ENCODE measurements at places on chromosomes 5 and 9. TPM values are rescaled to one million over a fixed set of nuclear protein-coding genes. Genes with fewer than 3 reads are reported as not detected.

DNA sequence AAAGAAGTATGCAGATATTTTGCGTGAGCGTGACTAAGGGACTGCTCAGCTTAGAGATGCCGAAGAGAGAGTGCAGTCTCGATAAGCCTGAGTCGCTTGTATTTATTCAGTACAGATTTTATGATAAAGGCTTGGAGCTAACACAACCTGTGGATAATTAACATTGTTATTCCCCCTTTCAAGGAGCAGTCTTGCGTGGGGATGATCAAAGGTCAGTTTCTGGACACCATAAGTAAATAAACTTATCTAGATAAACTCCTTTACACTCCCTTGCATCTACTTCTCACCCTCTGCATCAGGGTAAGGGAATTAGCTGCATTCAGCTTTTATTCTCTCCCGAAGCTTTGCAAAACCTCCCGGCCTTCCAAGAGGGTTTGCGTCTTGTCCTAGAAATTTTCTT is 357.8 kb upstream of the ST8SIA4 start:
- no peak for DNase-seq

DNA sequence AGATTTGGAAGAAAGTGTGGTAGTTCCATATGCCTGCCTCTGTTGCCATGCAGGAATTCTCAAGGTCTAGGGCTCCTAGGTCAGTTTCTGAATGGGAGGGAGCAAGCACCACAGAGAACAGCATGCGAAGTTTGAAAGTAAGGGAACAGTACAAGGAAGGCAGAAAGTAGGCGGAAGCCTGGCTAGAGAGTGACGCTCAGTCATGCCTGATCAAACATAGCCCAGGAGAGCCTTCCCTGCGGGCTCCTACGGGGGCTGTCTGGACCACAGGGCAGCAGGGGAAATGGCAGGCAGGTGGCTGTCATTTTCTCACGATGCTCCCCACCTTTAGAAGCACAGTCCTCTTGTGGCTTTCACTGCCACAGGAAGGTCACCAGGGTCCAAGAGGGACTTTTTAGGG is 12.8 kb upstream of the STC2 start:
- DNase-seq = no peak

DNA sequence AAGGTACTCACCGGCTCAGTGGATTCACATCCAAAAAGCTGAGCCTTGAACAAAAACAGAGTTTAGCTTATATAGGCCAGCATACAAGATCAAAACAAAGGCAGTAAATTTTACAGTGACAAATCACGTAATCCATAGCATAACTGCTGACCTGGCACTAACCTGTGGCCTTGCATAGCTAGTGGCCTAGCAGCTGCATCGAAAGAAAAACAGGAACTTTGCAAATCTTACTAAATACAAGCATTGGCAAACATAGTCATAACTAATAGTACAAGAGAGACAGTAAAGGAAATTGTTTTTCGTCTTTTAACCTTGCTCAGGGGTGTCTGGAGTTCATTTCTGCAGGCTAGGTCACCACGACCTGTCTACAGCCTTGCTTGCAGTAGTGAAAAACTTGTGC is 4.8 kb downstream of the HSDL2 start:
- no peak for DNase-seq

GRCh38 chr5:135569755-135570452 is 8.9 kb downstream of the CXCL14 start:
- DNase-seq = peak; percentile 82

GRCh38 chr5:176803943-176804498 is 6.3 kb upstream of the UNC5A start:
- DNase-seq = peak; percentile 85

- peak; percentile 90 for DNase-seq
These were observed at the start of gene PCDHA10 for GRCh38 chr5:140855772-140856674. Gene PCDHA10, plus strand, starts transcription at chr5:140855897. Its CDS starts 152 bp downstream, at chr5:140856049.

GRCh38 chr9:90340421-90340820 is 302.2 kb downstream of the DIRAS2 start:
- no peak for DNase-seq

- peak; percentile 56 for DNase-seq
These were observed 27.2 kb upstream of the ASS1 start for GRCh38 chr9:130417602-130418001.

DNA sequence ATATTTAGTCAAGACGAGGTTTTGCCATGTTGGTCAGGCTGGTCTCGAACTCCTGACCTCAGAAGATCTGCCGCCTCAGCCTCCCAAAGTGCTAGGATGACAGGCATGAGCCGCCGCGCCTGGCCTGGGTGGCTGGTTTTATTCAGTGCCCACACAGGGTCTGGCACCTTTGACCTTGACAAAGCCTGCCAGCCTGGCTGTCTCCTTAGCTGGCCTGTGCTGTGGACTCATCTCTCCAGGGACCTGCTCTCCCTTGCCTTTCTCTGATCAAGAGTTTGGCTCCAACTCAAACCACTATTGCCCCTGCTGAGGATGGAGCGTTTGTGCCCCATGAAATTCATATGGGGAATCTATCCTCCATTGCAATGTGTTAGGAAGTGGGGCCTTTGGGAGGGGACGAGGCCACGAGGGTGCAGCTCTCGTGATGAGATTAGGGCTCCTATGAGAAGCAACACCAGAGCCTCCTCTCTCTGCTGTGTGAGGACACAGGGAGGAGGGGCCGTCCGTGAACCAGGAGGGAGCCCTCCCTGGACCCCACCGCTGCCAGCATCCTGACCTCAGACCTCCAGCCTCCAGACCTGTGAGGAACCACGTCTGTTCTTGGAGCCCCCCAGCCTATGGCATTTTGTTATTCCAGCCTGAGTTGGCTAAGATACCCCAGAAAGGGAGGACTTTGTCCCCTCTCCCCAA is 45.0 kb downstream of the MRPL36 start:
- no peak for DNase-seq

DNA sequence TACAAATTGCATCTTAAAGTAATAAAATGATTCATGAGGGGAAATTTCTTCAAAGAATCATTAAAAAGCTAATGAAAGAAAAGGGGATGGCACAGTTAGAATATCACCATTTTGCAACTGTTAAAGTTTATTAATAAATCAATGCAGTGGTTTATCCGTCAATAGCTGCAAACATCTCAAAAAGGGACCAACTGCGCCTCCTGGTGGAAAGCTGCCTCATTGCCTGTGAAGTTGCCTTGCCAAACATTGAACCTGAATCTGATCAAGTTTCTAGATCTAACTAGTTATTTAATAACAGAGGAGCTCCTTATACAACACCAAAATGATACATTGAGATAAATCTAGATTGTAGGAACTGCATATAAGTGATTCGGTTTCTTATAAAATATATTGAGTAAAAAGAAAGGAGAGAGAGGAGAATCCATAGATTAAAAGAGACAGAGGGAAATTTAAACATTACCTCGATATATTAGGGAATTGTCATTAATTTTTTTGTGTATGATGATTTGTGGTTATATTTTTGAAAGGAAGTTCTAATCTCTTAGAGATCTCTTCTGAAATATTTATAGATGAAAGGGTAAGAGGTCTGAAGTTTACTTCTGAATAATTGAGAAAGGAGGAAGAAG is 6.9 kb upstream of the NDUFB6 start:
- peak; percentile 71 for DNase-seq

- DNase-seq = no peak
These were observed 19.4 kb upstream of the HMCN2 start for GRCh38 chr9:130246126-130246525.

- peak; percentile 67 for DNase-seq
These were observed 74.4 kb upstream of the RUSC2 start for GRCh38 chr9:35415402-35416097.

DNA sequence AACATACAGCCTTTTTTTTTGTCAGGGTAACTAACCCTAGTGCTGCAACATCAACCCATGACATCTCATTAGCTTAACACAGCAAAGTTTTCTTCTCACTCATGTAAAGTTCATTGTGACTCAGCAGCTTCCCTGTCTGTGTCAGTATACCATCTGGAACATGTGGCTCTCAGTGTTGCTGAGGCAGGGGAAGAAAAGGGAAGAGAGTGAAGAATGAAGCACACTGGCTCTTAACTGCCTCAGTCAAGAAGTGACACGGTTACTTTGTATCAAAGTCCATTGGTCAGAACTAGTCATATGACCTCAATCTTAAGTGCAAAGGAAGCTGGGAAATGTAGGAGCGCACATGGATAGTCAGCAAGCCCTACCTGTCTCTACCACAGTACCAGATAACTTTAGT is 185.0 kb upstream of the ELL2 start:
- DNase-seq = peak; percentile 8

GRCh38 chr5:118875131-118875530 is 113.2 kb downstream of the DTWD2 start:
- no peak for DNase-seq

DNA sequence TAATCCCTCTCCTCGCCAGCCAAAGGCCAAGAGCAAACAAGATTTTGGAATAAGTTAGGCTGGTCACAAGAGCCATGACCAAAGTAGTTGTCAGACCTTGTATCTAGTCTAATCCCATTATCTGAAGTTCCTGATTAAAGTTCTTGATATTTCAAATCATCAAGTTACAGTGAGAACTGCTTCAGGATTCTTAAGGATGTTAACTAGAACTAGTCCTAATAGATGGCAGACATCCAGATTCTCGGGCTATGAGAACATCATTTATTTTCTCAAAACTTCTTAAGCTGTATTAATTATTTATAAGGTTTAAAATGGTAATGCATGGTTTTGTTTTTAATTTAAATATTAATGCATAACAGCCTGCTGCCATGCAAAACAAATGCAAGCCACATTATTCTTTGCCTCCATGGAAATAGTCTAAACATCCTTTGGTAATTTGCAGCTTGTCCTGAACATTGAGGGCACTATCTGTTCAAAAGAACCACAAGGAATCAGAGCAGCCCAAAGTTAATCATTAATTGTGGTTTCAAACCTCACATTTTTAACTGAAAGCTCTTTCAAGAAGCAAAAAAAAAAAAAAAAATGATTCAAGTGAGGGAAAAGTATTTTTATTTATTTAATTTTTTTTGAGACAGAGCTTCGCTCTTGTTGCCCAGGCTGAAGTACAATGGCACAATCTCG is 95.1 kb downstream of the TTC39B start:
- DNase-seq = no peak

- no peak for DNase-seq
These were observed 164.5 kb upstream of the RGS7BP start for GRCh38 chr5:64341340-64341739.

DNA sequence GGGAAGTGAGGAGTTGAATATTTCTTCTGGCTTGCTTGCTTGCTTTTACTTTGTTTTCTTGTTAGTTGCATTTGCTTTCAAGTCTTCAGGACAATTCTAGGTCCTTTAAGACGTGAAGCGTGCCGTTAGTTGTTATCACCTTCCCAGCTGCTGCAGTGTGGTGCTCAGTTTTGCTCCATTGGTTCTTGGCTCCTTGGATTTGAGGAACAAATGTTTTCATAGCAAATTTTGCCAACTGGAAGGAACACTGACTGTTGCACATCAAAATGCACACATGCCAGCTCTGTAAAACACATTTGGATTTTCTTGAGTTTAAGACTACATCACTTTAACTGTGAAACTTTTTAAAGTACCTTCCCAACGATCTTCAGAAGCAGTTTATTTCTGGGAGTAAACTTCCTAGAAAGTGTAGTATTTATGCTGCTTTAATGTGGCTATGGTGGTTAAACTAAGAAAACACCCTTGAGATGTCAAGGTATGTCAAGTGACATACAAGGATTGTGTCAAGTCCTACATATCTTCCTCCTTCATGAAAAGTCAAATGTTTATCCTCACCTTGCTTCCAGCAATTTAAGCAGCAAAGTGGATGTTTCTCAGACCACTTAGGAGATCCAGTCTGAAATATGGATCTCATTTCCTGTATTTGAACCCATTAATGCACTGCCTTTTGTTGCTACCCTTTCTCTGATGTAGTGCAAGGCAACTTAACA is 24.9 kb downstream of the MOCS2 start:
- DNase-seq = no peak

- DNase-seq = no peak
These were observed 99.8 kb downstream of the TLE4 start for GRCh38 chr9:79671558-79671957.

DNA sequence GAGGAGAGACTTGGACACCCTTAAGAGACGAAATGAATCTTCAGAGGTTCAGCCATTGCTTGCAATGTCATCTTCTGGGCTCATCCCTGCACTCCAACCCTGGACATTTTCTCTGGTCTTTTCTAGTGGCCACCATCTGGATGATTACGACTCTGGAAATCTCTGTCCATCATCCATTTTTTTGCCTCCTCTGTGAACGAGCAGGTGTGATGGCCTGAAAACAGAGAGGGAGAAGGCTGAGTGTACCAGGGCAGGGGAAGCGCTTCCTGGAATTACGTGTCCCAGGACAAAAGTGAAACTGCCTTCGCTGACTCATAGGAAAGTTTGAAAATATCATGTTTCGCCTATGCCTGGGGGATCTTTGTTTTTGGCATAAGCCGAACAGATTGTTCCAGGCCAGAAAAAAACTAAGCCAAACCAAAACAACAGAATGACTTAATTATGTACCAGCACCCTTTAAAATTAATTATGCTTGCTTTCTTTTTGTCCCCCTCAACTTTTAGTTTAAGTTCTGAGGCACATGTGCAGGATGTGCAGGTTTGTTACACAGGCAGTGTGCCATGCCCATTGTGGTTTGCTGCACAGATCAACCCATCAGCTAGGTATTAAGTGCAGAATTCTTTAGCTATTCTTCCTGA is 31.9 kb downstream of the ANKRD33B start:
- no peak for DNase-seq

GRCh38 chr9:111965566-111966019 is 69.0 kb downstream of the UGCG start:
- no peak for DNase-seq

GRCh38 chr5:9354336-9355081 is 191.4 kb downstream of the SEMA5A start:
- DNase-seq = no peak

GRCh38 chr5:136070486-136071285 is 41.9 kb downstream of the TGFBI start:
- no peak for DNase-seq

DNA sequence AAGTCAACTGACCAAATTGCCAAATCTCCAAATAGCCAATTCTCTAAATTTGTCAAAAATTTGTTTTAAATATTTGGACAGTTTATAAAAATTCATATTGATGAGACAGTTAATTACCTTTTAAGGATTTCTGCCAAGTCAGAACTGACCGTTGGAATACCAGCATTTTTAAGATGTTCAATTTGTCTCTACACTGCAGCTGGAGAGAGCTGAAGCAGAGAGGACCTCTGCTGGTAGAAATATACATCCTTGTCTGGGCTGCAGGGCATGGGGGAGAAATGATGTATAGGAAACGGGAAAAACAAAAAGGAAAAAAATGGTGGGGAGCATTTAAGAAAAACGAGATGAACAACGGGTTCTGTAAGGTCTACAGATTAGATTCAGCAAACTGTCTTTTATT is 16.8 kb downstream of the NR6A1 start:
- no peak for DNase-seq

GLIPR2 gene
- polyA plus RNA-seq = 7.0 TPM

TGFBI gene
- polyA plus RNA-seq = 9.4 TPM

GFI1B gene
- 0.28 TPM for polyA plus RNA-seq

OTULINL gene
- 6.3 TPM for polyA plus RNA-seq

ACTBL2 gene
- not detected for polyA plus RNA-seq

PCSK5 gene
- polyA plus RNA-seq = 12.3 TPM

C9orf153 gene
- 0.24 TPM for polyA plus RNA-seq

OTP gene
- polyA plus RNA-seq = not detected

LTC4S gene
- 5.8 TPM for polyA plus RNA-seq
